ENCODE measurements at places on chromosomes 11 and 22. TPM values are rescaled to one million over a fixed set of nuclear protein-coding genes. Genes with fewer than 3 reads are reported as not detected.

Gene LMO2
- total RNA-seq: 13.5 TPM

Gene KCNE3
- 0.98 TPM for total RNA-seq

Gene KRTAP5-8
- total RNA-seq: not detected

Gene ADAMTS15
- total RNA-seq: 2.5 TPM

Gene FKBP2
- total RNA-seq: 16.2 TPM

Gene CARD10
- 4.7 TPM for total RNA-seq

Data from temporal lobe (tissue), 4 donors.